ENCODE measurements at places on chromosomes 5 and 9. TPM values are rescaled to one million over a fixed set of nuclear protein-coding genes. Genes with fewer than 3 reads are reported as not detected.

DNA sequence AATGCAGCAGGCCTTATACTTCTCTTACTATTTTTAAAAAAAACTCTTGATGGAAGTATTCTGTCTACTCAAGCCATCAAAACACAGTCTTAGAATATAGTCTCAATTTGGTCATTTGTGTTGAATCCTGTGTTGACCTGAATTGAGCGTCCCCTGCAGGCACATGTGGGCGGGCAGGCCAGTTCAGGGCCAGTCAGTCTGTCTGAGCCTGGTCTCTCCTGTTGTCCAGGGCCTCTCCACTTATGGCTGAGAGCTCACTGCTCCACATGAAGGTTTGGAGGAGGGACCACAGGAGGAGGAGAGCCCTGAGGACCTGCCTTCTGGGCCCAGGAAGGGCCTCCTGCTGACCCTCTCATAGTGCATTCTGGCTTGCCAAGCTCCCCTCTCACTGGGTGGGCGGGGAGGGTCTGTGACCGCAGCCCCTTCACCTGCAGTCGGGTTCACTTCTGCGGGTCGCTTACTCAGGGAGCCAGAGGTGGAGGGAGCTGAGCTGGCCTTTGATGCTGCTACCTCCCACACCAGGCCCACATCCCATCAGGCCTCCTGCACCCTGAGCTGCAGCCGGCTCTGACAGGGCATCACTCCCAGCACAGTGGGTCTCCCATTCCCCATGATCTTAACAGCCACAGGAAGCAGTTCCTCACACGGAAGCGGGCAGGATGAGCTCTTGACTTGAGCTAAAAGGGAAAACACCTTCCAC is 178.2 kb upstream of the S1PR3 start:
- no peak for DNase-seq

- DNase-seq, result no peak
Observed at GRCh38 chr5:179318221-179318955, 26.9 kb downstream of the ADAMTS2 start.

DNA sequence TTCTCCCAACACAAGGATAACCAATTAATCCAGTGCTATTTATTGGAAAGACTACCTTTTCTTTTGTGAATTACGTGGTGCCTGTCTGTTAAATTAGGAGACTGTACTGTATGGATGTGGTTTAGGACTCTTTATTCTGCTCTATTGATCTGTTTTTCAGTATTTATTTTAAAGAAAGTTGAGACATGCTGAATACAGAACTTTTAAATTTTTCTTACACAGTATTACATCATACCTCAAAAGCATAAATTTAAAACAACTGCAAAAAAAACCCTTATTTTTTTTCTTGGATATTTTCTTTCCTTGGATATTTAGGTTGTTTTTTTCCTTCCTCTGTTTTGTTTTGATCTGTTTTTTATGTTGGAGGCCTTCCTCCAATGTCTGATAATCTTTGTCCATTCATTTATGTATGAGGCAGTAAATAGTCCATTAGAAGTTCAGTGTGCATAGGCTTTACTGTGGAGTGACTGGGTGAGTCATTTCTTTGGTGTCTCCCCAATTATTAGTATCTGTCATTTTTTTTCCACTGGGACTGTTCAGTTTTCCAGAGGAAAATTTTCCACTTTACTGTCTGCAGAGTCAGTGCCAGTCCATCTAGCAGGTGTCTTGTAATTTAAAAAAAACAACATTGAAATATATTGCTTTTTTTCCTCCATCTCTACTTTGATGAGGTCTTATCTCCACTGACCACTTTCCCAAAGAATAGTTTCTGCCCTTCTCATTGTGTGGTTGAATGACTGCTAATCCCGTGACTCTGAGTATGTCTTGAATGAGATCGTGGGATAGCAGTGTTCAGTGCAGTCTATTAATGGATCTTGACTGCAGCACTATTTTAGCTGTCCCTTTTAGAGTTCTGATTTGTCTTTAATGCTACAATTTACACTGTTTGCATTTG is 15.2 kb downstream of the CYSTM1 start:
- no peak for DNase-seq

DNA sequence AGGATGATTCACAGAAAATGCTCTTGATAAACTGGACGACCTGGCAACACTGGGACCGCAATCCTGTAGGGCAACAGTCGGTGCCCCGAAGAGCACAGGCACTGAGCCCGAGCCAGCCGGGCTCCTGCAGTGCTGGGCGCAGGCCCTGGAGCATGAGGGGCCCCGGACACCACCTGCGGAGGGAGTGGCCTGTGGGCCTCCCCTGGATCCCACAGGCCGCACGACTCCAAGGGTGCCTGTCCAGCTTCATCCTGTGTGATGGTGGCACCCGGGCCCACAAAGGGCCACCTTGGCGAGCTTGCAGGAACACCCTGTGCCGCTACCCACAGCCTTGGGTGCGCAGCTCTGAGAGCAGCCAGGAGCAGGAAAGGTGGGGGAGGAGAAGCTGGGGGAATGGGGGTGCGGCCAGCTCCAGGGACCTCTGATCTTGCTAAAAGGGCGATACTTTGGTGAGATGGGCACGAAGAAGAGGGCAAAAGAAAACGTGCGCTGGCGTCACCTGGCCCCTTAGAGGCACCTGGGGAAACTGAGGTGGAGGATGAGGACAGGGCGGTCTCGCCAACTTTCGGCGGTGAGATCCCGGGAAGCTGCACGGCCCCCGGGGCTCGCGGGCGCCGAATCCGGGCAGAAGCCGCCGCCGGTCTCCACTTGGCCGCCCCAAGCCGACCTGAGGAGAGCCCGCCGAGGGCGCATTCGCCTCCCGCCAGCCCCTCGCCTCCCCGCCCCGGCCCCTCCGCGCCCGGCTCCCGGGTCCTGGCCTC is 722 bp downstream of the TBC1D9B start:
- peak; percentile 18 for DNase-seq

DNA sequence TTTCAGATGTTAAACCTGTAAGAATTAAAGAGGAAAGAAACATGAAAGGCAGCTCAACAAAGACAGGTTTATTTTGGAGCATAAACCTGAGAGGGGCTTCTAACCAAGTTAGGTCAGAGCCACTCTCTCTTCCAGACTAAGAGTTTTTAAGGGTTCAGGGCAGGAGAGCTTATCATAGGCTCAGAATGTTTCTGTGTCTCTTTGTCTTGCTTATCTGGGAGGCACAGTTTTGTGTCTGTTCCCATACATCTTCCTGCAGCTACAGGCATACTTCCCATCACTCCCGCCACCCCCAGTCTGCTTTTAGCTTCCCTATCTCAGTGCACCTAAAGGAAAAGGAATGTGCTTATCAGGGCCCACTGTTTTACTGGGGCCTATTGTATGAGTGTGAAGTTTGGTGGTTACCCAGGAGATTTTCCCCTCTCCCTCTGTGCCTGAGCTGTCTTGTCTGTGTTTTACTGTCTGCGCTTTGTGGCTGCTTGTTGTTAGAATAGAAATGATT is 21.9 kb downstream of the CD14 start:
- DNase-seq, result no peak

GRCh38 chr5:120767178-120767820 is 303.2 kb downstream of the PRR16 start:
- DNase-seq, result no peak

GRCh38 chr9:124257844-124258606 is at the start of gene NEK6:
Gene NEK6, plus strand, starts transcription at chr9:124257949. Its CDS starts 44,016 bp downstream, at chr9:124301965.
- DNase-seq, result peak; percentile 52

GRCh38 chr5:118637947-118638670 is 350.2 kb downstream of the DTWD2 start:
- no peak for DNase-seq

DNA sequence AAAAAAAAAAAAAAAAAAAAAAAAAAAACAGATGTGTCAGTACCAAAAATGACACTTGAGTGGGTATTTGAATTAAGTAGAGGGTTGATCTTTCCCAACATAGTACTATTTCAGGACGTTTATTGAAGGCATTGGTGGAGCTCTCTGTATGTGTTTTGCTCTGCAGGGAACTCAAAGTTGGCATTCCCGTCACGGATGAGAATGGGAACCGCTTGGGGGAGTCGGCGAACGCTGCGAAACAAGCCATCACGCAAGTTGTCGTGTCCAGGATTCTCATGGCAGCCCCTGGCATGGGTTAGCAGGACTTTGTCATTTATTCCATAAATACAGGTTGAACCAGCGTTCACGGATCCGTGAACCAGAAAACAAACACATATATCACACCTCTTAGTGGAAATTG is 34.9 kb downstream of the SFXN1 start:
- no peak for DNase-seq

- no peak for DNase-seq
Observed at GRCh38 chr5:97458851-97459250, 275.8 kb upstream of the RIOK2 start.

- no peak for DNase-seq
Observed at GRCh38 chr9:137494104-137494544, 35.0 kb upstream of the NSMF start.

- no peak for DNase-seq
Observed at GRCh38 chr9:81521892-81522291, 167.5 kb downstream of the TLE1 start.

- DNase-seq, result no peak
Observed at GRCh38 chr9:114446036-114446435, 58.3 kb upstream of the AKNA start.

- no peak for DNase-seq
Observed at GRCh38 chr5:140214831-140215230, 39.8 kb downstream of the CYSTM1 start.

- DNase-seq, result no peak
Observed at GRCh38 chr5:99644822-99645221, 716.0 kb upstream of the CHD1 start.

LRRTM2 gene
- not detected for total RNA-seq

PDE8B gene
- not detected for total RNA-seq

SH3RF2 gene
- total RNA-seq, result not detected

SPINK4 gene
- not detected for total RNA-seq

POU5F2 gene
- total RNA-seq, result 1.9 TPM

HACD4 gene
- 16.0 TPM for total RNA-seq
